ENCODE measurements at places on chromosomes 11 and 22.

- no peak for DNase-seq
Measured at GRCh38 chr11:129728581-129728980, 87.1 kb upstream of the TMEM45B start.

DNA sequence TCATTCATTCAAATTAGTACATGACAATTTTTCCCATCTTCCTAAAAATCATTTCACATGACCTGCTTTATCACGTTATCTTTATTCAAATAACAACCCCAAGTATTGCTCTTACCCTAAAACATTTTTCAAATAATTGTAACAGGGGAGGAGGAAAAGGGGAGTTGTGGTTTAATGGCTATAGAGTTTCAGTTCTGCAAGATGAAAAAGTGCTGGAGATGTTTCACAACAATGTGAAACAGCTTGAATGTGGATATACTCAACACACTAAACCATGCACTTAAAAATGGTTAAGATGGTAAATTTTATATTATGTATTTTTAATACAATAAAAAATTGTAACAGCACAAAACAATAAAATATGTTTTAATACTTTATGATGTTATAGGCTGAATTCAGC is 161.6 kb upstream of the GUCY1A2 start:
- no peak for DNase-seq

GRCh38 chr11:57357310-57357709 is 19.2 kb downstream of the P2RX3 start:
- no peak for DNase-seq

DNA sequence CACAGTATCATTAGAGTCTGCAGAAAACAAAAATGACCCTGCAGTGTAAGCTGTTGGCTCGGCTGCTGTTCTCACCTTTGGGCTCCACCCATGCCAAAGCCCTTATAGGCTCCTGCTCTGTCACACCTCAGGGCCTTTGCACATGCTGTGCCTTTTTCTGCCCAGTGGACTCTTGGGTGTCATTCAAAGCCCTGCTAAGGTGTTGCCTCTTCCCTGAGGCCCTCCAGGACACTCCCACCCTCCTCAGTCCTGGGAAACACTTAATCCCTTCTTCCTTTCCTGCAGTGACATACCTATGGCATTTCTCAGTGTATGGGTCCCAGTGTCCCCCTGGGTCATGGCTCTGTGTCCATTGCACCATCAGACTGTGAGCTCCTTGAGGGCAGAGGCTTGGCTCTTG is 29.1 kb upstream of the CACNG2 start:
- no peak for DNase-seq

- DNase-seq = no peak
Measured at GRCh38 chr11:9574622-9575259, 1.3 kb downstream of the WEE1 start.

DNA sequence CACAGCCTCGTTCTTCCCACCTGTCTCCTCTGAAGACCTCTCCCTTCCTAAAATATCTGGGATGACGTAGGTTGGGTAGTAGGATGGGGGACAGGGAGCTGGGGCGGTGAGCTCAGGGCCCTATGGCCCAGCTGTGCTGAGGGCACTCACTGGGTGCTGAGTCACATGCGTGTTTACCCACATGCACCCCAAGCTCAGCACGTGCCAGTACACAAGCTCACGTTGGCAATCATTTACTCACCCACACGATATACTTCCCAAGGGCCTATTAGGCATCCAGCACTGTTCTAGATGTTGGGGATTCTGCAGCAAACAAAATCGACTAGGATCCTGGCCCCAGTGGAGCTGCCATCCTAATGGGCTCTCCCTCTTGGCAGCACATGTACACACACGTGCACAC is 28.7 kb downstream of the ARAP1 start:
- no peak for DNase-seq

- no peak for DNase-seq
Measured at GRCh38 chr22:25186140-25186539, 13.5 kb upstream of the CRYBB3 start.

- DNase-seq = no peak
Measured at GRCh38 chr11:78654071-78654470, 79.4 kb upstream of the NARS2 start.

DNA sequence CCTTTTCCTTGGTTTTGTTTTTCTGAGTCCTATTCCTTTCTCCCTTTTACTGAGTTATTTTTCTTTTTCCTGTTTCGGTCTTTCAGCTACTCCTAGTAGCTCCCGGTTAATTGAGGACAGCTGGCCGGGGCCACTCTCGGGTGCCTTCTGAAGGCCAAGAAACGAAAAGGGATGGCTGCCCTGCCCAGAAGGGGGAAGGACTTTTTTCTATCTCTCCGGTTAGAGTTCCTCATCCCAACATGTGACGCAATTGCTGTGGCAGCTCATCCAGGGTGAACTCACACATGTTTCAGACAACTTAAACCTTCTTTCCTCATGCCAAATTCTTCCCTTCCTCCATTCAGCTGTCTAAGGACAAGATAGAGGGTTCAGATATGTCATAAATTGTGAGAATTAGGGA is 83.6 kb downstream of the PIWIL4 start:
- DNase-seq = no peak

GRCh38 chr22:19905347-19906276 is 36.0 kb upstream of the COMT start:
- DNase-seq = no peak

DNA sequence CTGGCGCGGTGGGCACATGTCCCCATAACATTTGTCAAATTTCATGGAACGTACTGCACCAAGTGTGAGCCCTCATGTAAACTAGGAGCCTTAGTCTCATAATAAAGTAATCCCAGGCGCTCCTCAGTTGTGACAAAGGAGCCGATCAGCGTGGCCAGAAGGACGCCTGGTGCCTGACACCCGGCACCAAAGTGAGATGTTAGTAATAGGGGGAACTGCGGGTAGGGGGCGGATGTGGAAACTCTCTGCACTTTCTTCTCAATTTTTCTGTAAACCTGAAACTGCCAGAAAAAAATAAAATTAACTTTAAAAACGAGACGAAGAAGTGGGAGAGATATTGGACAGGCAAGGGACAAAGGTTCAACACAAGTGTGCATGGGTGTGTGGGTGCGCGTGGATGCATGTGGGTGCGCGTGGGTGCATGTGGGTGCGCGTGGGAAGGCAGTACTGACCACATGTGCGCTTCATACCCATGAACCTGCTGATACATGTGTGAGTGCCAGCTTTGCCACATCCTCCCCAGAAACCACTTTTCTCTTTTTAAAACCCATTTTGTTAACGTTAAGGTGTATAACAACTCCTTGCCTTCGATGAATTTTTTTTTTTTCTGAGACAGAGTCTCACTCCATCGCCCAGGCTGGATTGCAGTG is 55.4 kb upstream of the LINC01488 start:
- peak; percentile 14 for DNase-seq

DNA sequence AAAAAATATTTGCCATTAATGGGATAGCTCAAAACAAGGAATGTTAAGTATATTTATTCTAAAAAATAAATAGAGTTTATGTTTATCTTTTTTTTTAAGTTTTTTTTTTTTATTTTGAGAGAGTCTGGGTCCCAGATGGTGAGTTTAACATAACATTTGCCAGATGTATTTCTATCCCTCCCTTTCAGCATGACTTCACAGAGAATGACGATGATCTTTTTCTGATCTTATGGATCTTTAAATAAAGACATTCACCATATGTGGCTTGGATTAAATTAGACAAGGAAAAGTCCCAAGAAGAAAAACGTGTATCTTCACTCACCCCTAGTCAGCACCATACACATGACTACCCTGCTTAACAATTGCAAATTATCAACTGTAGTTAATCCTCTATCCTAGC is 839.8 kb upstream of the CNTN5 start:
- DNase-seq = no peak

Data from stimulated activated CD4-positive, alpha-beta T cell treated with anti-CD3 and anti-CD28 coated beads, Interleukin-15, amount 100 ng/mL, for 48 hours (primary cell).